Immature natural killer cell (primary cell): ENCODE measurements at places on chromosomes 16 and 17.
A peak's percentile ranks its signal among the peaks of the same experiment; 100 is the strongest.

DNA sequence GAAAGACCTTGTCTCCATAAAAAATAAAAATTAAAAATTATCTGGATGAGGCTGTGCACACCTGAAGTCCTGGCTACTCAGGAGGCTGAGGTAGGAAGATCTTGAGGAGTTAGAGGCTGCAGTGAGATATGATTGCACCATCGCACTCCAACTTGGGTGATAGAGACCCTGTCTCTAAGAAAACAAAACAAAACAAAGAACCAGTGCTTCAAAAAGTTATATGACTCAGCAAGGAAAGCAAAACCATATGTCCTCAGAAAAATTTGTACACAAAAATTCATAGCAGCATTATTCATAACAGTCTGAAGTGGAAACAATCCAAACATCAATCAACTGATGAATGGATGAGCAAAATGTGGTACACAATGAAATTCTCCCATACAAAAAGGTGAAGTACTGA, 48.9 kb downstream of the SLFN5 start:
- no peak for DNase-seq

GRCh38 chr17:68759002-68759342, 157.8 kb upstream of the FAM20A start:
- no peak for DNase-seq

- DNase-seq = no peak
These were observed 391.0 kb upstream of the EEF2KMT start for GRCh38 chr16:5488581-5488980.

- no peak for DNase-seq
These were observed 2.7 kb upstream of the SP6 start for GRCh38 chr17:47853616-47854015.

GRCh38 chr17:35521150-35521549, 16.3 kb downstream of the SLFN12L start:
- no peak for DNase-seq

DNA sequence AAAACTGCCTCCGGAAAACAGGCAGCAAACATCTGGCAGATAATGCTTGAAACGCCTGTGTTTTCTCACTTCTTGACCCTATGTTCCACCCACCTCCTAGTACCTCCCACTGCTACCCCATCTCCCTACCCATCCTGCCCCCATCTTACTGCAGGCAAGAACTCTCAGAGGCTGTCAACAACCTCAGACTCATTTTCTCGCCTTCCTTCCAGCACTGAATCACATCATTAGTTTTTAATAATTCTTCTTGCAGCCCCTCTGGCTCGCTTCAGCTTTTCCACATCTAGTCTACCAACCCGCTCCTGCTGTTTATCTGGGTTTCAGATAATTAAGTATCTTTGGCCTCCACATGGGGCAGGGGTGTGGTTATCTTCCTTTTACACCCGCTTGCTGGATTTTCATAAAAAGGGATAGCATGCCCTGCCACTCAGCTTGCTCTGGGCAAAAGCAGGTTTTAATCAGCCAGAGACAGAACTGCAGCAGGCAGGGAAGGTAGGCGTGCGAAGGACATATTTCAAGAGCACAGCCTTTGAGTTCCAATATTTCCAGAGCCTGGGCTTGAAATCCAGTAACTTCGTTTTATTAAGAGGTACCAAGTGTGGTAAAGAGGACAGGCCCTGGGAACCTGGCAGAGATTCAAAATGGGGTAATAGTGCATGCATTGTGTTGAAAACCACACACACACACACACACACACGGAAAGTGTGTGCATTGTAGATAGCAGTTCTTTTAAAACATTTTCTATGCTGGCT, 87.5 kb downstream of the BMERB1 start:
- DNase-seq = peak; percentile 15

DNA sequence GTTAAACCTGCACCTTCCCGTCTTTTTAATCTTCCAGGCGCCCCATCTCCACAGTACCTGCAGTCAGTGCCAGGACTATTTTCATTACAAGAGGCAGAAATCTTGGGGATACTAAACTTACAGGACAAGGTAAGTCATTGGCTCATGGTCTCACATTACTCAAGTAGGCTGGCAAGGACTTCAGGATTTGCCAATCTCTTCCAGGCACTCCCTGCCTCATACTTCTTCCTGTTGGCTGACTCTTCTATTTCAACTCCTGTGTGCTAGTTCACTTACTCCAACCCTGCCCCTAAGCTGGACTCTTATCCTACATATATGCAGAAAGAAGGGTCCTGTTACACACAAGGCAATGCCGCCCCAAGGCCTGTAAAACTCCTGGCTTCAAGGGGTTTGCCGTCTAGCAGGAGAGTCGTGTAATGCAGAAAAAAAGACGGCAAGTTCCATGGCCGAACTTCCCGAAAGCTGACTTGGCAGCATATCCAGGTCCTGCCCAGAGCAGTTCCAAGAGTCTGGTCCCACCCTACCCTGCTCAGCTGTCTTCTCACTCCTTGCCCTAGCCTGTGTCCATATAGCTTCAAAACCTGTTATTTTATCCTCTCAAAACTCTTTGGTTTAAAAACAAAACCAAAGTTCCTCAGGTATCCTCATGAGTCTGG, 14.8 kb downstream of the ERN1 start:
- no peak for DNase-seq

- DNase-seq = no peak
These were observed 7.1 kb downstream of the DCAF7 start for GRCh38 chr17:63557416-63557815.

DNA sequence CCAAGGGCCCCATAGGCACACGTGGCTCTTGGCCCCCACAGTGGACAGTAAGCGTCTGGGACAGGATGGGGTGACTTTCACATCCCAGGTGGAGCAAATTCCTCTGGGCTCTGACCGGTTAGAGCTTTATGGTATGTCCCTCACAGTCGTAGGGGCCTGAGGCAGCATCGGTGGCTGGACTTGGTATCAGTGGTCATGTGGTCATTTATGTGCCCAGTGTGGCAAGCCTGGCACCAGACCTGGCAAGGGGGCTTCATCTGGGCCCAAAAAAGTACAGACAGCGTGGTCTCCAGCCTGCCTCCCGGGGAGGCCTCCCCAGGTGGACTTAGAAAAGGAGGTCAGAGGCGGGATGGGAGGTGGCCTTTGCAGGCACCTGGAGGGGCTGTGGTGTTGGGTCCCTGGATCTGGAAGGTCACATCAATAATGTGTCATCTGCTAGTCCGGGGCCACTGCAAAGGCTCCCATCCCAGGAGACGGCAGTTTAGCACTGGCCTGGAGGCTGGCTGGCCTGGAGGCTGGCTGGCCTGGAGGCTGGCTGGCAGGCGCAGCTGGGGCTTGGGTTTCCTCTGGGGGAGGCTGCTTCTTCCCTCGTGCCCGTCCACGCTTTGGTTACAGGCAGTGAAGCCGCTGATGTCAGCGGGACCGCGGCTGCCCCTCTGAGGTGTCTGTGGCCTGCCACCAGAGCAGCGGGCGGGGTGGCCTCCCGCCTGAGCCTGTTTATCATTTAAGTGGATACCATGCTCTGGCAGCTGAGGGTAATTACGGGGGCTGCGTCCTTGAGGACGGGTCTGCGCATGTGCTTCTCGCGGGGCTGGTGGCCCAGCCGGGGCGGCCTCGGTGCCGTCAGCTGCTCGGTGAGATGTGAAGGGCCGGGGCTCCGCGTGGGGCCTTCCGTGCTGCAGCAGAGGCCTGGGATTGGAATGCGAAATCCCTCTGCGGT, 20.7 kb upstream of the CBX4 start:
- no peak for DNase-seq

DNA sequence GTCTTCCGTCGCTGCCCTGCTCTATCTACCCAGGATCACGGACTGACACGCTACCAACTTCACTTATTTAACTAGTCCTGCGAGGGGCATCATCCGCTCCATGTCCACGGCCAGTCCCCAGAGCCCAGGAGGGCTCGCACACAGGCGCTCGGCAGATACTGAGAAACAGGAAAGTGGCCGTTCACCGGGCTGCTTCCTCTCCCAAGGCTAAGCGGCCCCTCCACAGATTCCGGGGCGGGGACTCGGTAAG, 388 bp downstream of the OXLD1 start:
- DNase-seq = no peak

DNA sequence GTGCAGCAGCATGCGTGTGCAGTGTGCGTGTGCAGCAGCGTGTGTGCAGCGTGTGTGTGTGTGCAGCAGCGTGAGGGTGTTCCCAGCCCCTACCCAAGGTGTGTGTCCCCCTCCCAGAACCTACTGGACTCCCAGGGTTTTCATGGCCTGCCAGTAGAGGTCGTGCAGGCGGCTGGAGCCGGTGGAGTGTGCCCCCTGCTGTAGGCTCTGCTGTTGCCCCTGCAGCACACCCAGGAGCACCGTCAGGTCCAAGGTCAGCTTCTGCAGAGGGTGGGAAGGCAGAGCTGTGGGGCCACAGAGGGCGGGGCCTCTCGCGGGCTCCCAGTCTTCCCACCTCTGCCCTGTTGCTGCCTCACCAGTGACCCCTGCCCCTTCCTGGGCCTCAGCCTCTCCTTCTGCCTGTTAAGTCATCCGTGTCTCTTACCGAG, 14.9 kb downstream of the MYBBP1A start:
- DNase-seq = no peak

- no peak for DNase-seq
These were observed 140.1 kb downstream of the ITFG1 start for GRCh38 chr16:47320546-47321310.

DNA sequence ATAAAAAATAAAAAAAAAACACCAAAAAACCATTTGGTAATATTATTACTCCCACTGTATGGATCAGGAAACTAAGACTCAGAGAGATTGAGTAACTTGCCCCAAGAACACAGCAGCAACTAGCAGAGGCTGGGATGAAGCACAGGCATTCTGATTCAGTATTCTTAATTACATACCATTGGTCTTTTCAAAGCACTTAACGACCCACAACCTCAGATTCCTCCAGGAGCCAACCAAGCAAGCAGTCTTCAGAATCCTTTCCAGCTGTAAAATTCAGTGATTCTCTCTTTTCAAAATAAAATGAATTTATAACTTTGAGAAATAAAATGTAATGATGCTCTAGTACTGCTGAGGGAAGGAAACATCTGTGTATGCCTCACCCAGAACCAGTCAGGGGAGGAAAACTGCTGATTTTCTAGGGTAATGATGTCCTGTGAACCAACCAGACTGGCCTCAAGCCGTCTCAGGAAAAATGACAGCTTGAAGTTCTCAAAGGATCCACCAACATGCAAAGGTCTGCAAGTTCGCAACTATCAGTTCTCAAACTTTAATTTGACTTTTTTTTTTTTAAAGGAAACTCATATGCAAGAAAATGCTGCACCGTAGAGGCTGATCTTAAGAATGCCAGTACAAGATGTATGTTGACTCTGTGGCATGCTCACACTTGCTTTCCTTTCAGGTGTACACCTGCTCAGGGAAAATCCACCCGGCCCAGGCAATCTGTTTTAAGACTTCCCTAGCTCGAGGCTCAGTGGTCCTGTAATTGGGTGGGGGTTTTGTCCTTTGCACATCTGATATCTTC, 9.0 kb downstream of the CUEDC1 start:
- DNase-seq = no peak

- DNase-seq = no peak
These were observed 46.1 kb upstream of the ACSF3 start for GRCh38 chr16:89047331-89048089.

DNA sequence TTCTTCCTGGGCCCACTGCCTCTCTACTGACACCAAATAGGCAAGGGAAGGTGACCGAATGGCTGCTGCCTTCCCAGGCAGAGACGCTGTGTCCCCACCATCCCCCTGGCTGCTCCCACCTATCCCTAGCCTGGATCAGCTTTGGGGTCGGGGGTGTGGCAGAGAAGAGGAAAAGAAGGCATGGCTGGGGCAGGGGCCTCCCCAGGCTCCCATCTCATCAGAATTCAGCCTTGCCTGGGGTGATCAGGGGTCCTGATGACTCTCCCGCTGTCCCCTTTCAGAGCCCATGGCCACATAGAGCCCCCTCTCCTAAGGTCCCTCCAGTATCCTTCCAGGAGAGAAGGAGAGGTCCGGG, 665 bp downstream of the PLXDC1 start:
- DNase-seq = no peak

- peak; percentile 64 for DNase-seq
These were observed at the start of gene CENPV for GRCh38 chr17:16353317-16354174. TSS of gene CENPV (minus strand) at chr17:16353469. CDS start at chr17:16353436, 33 bp downstream.

GRCh38 chr17:74918906-74919305, 4.1 kb downstream of the USH1G start:
- DNase-seq = no peak

DNA sequence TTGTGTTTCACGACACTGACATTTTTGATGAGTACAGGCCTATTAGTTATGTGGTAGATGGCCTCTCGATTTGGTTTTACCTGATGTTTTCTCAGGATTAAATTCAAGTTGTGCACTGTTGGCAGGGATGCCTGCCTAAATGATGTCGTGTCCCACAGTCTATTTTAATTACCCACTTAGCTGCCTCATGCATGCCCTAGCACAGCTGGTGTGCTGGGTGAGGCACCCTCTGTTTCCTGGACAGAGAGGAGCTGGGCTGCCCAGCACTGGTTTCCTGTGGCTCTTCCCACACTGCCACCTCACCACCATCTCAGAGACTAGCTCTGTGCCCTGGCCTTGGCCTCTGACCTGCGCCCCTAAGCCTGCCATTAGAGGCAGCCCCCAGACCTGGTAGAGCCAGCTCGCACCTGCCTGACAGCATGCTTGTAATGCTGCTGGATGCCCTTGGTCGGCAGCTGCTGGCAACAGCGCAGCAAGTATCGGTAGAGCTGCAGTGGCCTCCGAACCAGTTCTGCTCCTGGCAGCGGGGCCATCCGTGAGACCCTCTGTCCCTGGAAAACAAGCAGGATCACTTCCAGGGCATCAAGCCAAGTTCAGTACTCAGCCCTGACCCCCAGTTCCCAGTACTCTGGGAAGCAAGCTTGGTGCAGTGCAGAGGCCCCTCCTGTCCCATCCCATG, 10.9 kb downstream of the LYRM9 start:
- DNase-seq = no peak

DNA sequence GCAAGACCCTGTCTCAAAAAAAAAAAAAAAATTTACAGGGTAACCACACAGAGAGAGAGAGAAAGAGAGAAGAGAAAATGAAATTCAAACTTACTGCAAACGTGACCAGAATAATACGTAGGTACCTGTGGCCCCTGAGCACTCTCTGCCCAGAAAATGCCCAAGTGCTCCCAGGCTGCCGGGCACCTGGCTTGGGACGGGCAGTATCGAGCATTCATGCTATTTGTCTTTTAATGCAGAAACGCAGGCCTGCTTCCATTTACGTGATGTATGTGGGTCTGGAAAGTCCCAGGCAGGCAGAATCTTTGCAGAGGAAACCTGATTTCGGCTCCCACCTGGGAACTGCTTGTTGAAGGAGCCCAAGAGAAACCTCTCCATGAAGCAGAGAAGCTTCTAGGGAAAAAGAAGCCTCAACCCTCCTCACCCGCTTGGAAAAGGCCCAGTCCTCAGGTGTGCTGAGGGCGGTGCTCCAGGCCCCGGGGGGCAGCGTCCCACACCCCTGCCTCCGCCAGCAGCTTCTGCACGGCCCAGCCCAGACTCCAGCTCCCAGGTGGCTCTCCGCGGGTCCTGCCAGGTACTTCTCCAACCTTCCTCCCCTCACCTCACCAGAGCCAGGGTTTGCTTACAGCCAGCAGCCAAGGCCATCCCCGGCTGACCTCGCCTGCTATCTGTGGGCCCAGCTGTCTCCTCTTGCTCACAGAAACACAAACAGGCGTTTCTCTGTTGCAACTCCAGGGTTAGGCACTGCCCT, 14.0 kb downstream of the RPH3AL start:
- no peak for DNase-seq
